ENCODE measurements at places on chromosomes 11 and 22.

GRCh38 chr11:1889941-1890855 is 1.5 kb downstream of the PRR33 start:
- no peak for DNase-seq

GRCh38 chr11:110362971-110363509 is 66.6 kb upstream of the RDX start:
- peak; percentile 56 for DNase-seq

DNA sequence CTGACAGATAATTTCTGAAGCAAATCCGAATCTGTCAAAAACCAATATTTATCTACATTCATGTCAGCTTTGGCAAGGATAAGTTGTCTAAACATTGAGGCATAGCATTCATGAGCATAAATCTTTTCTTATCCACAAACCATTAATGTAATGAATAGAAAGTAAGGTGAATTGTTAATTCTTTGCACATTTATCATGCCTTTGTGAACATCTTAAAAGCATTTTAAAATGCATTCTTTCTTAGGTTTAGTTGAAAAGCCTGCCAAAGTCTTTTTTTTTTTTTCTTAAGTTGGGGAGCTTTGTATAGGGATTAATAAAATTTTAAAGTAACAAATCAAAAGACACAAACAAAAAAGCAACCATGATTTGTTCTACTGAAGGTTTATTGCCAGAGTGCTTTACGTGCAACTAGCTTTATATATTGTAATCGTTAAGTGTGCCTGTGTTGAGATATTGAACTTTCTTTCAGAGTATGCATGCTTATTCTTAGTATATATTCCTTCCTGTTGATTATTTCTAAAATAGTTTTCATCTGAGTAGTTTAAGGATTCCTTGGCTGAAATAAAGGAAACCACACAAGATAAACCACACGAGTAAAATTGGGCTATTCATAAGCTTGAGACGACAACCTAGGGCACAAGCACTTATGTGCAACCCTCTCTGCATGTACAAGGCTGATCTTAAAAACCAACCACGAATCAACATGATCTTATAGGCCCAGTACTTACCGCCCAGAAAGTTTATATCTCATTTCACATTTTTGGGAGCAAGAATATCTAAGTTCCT is 1110.9 kb upstream of the CNTN5 start:
- no peak for DNase-seq

DNA sequence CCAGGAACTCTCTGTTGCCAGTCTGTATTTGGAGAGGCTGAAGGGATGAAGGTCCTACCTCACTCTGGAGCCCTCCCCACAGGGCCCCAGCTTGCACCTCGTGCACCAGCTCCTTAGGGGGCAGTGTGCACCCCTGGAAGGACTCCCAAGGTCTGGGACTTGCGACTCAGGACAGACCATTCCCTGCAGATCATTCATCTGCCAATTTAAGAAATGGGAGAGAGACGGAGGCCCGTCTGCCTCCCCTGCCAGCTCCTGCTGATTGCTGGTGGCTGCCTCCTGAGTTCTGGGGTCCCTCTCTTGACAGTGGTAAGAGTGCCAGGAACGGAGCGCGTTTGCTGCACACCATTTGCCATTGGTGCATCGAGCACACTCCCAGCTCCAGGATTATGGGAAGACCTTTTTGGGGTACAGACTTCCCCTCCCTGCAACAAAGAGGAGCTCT is 27.4 kb upstream of the MALAT1 start:
- no peak for DNase-seq

DNA sequence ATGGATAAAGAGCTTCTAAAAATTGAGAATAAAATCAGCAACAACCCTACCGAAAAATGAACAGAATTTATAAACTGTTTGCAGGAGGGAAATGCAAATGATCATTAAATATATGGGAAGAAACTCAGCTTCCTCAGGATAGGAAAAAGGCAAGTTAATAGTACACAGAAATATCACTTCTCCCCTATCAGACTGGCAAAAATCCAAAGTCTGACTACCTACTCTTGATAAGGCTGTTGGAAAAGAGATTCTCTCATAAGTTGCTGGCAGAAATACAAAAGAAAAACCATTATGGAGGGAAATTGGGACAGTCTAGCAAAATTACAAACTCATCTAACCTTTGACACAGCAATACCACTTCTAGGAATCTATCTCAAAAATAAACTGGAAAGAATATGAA is 100.9 kb upstream of the LDLRAD3 start:
- DNase-seq, result no peak

DNA sequence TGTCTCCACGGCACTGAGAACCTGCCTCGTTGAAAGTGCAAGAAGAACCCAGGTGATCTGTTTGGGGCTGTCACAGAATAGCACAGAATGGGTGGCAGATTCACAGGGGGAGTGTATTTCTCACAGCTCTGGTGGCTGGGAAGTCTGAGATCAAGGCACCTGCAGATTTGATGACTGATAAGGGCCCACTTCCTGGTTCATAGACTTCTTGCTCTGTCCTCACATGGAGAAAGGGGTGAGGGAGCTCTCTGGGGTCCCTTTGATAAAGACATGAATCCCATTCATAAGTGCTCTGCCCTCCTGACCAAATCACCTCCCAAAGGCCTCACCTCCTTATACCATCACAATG is 198.5 kb upstream of the SORL1-AS1 start:
- no peak for DNase-seq

DNA sequence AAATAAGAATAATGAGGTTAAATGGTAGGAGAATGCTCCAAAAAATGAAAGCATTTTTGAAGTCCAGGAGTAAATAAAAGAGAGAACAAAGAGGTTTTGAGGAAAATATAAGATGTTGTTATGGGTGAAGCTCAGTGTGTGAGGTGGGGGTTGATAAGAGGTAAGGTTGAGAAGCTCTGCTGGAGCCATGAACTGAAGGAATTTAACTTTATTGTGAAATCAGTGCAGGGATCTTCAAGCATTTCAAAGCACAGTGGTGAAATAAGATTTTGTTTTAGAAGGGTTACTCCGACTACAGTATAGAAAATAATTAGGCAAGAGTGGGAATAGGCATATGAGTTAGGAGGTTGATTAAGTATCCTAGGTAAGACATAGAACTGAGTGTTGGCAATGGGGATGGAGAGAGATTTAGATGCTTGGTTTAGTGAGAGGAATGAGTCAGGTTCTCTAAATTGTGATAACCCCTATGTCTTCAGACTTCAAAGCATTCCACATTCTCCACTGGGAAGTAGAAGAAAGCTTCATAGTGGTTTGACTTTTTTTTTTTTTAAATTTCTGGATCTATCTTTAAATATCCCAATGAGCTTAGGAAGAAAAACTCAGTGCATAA is 403.2 kb downstream of the AASDHPPT start:
- no peak for DNase-seq

- no peak for DNase-seq
Measured at GRCh38 chr22:29625090-29625825, 21.8 kb downstream of the NF2 start.

DNA sequence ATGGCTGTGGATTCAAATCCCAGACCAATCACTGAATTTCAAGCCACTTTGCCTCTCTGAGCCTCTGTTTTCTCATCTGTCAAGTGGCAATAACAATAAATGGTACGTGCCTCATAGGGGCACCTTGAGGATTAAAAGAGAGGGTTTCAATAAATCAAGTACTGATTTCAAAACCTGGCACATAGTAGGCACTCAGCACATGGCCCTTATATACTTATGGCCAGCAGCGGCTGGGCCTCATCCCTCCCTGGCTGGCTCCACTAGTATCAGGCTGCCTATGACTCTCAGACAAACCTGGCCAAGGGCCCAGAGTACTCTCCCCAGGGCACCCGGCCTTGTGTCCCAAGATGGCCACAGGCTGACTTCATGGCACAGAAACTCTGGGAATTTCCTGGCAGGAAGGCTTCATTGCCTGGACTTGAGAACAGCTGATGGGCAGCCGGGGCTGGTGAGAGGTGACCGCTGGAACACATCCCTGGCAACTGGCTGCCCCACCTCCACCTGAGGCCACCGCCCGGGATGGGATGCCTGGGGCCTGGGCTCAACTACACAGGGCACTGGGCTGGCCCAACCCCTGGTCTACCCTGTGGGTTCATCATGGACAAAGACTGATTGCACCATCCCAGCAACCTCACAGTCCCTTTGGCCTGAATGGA is 3.4 kb downstream of the FADS3 start:
- DNase-seq, result no peak
